ENCODE measurements at places on chromosomes 2 and 18. TPM values are rescaled to one million over a fixed set of nuclear protein-coding genes. Genes with fewer than 3 reads are reported as not detected.

DNA sequence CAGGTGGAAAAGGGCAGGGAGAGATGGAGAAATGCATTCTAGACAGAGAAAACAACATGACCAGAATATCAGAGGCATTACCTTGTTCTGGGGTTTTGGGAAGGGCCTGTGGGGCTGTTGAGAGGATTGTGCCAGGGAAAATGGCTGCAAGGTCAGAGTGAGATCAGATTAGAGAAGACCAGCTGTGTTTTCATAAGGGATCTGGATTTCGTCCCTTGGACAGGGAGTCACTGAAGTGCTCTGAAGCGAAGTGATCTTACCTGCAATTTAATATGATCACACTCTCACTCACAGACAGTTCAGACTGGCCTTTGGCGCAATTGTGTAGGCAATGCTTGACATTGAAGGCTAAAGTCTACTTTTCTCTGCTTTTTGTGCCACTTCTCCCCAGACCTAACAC lies 20.3 kb upstream of the REG3G start:
- H3K27me3 ChIP-seq, result no peaks in the 10 kb centered on the region
- no peaks in the 10 kb centered on the region for H3K36me3 ChIP-seq
- H3K4me1 ChIP-seq, result no peaks in the 10 kb centered on the region

DNA sequence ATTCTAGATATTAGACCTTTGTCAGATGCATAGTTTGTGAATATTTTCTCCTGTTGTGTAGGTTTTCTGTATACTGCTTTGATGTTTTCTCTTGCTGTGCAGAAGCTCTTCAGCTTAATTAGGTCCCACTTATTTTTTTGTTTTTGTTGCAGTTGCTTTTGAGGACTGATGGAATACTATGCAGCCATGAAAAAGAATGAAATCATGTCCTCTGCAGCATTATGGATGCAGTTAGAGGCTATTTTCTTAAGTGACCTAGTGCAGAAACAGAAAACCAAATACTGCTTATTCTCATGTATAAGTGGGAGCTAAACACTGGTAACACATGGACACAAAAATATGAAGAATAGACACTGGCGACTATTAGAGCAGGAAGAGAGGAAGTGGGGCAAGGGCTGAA lies 155.0 kb upstream of the HNMT start:
- no peak overlapping the region for H3K4me3 ChIP-seq
- DNase-seq, result no peak
- H3K27me3 ChIP-seq, result no peaks in the 10 kb centered on the region
- H3K27ac ChIP-seq, result no peak overlapping the region
- H3K4me1 ChIP-seq, result no peaks in the 10 kb centered on the region

DNA sequence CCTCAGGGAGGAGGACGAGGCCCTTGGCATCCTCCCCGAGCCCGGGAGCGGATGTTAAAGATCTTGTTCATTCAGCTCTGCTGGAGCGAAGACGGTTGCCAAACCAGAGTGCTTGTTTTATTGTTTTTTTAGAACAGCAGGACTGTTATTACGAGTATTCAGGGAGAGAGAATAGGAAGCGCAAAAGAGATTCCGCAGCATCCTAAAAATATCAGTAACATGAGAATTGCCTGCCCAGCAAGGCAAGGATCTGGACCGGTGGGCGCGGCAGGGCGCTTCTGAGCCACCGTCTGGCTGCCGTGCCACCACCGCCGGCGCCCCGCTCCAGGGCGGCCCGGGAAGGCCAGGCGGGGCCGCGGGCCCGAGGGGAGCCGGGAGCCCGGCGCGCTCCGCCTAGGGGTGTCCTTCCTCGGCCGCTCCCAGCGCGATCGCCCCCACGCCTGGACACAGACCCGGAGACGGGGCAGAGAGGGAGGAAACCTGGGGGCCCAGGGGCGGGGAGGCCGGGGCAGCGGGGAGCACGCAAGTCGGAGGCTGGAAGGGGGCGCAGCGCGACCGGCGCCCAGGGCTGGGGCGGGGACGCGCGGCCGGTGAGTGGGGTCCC lies 843 bp downstream of the CYS1 start:
- H3K4me3 ChIP-seq, result peak overlapping the region; percentile 57
- H3K4me1 ChIP-seq, result peaks cover 22% of the 10 kb centered on the region
- H3K36me3 ChIP-seq, result no peaks in the 10 kb centered on the region
- DNase-seq, result no peak

- peak overlapping the region; percentile 29 for H3K4me3 ChIP-seq
- H3K27me3 ChIP-seq, result no peaks in the 10 kb centered on the region
- no peaks in the 10 kb centered on the region for H3K36me3 ChIP-seq
- peaks cover 23% of the 10 kb centered on the region for H3K4me1 ChIP-seq
Observed at GRCh38 chr2:12456293-12457106, 260.2 kb upstream of the TRIB2 start.

DNA sequence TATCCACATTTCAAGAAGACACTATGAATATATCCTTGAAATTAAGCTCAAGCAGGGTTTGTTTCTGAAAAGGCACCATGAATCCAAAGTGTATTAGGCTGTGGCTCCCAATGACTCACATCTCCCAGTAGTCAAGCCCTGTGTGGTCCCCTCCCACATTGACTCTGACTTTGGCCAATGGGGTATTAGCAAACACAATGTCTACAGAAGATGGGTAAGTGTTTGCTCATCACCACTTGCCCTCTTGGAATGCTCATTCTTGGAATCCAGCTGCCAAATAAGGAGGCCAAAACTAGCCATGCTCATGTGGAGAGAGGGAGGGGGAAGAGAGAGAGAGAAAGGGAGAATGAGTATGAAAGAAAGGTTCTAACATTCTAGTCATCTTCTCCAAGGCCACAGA lies 490.0 kb downstream of the TXNL1 start:
- no peak overlapping the region for H3K27ac ChIP-seq
- no peaks in the 10 kb centered on the region for H3K27me3 ChIP-seq
- no peaks in the 10 kb centered on the region for H3K4me1 ChIP-seq
- H3K36me3 ChIP-seq, result no peaks in the 10 kb centered on the region
- H3K4me3 ChIP-seq, result no peak overlapping the region
- DNase-seq, result no peak

Gene ALK
- total RNA-seq, result 0.17 TPM

- H3K36me3 ChIP-seq, result no peaks in the 10 kb centered on the region
- H3K27ac ChIP-seq, result no peak overlapping the region
- H3K27me3 ChIP-seq, result no peaks in the 10 kb centered on the region
- H3K4me1 ChIP-seq, result no peaks in the 10 kb centered on the region
- H3K4me3 ChIP-seq, result no peak overlapping the region
- DNase-seq, result no peak
Observed at GRCh38 chr2:165633431-165633830, 160.6 kb downstream of the GALNT3 start.

- H3K27me3 ChIP-seq, result no peaks in the 10 kb centered on the region
- H3K4me1 ChIP-seq, result peaks cover 26% of the 10 kb centered on the region
- DNase-seq, result peak; percentile 38
- no peak overlapping the region for H3K4me3 ChIP-seq
- H3K27ac ChIP-seq, result no peak overlapping the region
Observed at GRCh38 chr2:219509780-219510511, 4.3 kb upstream of the ASIC4 start.

All from upper lobe of left lung (tissue), 6 donors.